Sigmoid colon (tissue), 7 donors: ENCODE measurements at places on chromosomes 2 and 18. TPM values are rescaled to one million over a fixed set of nuclear protein-coding genes. Genes with fewer than 3 reads are reported as not detected.
A peak's percentile ranks its signal among the peaks of the same experiment; 100 is the strongest.

- DNase-seq, result no peak
These were observed 235.9 kb downstream of the EIPR1 start for GRCh38 chr2:3141696-3142095.

DNA sequence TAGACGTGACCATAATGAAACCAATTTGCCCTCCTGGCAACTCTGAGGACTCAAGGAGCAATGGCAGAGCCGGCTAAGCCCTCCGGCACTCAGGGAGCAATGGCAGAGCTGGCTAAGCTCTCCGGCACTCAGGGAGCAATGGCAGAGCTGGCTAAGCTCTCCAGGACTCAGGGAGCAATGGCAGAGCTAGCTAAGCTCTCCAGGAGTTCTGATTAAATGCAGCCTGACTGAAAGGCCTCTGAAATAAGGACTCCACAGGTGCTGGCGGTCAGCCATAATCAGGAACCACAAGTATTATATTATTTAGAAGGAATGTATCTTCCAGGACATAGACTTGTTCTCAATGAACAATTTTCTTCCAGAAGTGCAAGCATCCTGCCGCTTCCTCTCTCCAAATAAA is 65.2 kb downstream of the C2orf76 start:
- DNase-seq, result no peak

- no peak for DNase-seq
These were observed 35.7 kb downstream of the GCG start for GRCh38 chr2:162116352-162116751.

DNA sequence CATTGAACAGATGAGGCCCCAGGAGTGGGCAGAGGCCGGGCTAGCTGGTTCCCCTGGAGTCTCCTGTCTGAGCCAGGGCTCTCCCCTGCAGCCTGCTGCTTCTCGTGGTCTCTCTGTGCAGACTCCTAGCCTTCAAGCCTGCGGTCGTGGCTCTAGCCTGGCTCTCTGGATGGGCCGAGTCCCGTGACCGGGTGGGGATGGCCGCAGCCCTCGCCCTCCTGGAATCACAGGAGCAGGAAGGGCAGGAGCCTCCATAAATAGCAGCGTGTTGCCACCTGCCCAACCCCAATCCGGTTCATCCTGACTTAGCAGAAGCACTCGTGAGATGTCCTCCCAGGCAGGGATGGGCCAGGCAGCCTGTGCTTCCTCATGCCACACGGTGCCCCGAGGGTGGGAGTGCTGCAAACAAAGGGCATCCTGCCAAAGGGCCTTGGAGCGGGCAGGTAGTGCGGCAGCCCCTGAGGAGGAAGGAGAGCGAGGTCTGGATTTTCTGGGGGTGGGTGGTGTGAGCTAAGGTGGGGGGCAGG is 43.9 kb downstream of the FOSL2 start:
- peak; percentile 64 for DNase-seq

The ITGB6 gene
- total RNA-seq, result not detected

The SERPINB11 gene
- total RNA-seq, result not detected

DNA sequence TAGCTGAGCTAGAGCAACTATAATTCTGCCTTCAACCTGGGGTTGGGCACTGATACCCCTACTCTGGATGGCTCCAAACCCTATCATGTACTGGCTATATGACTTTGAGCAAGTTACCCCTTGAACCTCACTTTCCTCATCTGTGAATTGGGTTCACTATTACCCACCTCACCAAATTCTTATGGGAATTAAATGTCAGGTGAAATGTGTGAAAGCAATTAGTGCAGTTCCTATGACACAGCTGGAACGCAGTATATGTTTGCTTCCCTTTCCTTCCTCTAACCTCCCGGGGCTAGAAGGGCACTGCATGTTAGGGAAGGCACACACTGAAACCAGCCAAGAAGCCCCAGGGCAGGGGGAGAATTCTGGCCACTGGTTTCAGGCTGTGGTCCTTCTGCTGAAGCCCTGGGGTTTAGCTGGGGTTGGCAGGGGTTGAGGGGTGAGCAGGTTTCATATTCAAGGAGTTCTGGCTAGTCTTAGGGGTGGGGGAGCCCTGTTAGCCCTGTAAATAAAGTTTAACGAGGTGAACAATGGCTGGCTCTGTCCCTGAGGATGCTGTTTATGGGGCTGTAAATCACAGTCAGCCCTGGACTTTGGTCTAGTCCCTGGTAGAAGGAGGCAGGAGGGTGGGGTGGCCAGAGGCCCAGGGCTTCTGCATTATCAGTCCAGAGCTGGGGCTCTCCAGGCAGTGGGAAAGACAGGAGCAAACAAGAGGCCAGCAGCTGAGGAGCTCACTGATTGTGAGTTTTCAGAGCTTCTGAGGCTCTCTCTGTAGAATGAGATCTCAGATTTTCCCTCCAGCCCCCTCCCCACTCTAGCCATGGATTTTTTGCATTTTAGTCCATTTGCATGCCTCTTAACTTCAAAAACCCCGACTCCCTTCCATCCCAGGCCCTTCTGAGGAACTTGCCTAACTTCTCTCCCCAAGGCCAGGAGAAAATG is 8.0 kb downstream of the PKDCC start:
- DNase-seq, result peak; percentile 89
